Thyroid gland (tissue), 4 donors: ENCODE measurements at places on chromosomes 11 and 22. TPM values are rescaled to one million over a fixed set of nuclear protein-coding genes. Genes with fewer than 3 reads are reported as not detected.

RAG1 gene
- 3.8 TPM for total RNA-seq

- H3K4me1 ChIP-seq, result peaks cover 27% of the 10 kb centered on the region
- H3K27ac ChIP-seq, result no peak overlapping the region
- peak; percentile 71 for DNase-seq
Measured at GRCh38 chr22:38214302-38215056, 12.7 kb downstream of the MAFF start.

CYTH4 gene
- 4.4 TPM for total RNA-seq

LUZP2 gene
- total RNA-seq, result not detected

DNA sequence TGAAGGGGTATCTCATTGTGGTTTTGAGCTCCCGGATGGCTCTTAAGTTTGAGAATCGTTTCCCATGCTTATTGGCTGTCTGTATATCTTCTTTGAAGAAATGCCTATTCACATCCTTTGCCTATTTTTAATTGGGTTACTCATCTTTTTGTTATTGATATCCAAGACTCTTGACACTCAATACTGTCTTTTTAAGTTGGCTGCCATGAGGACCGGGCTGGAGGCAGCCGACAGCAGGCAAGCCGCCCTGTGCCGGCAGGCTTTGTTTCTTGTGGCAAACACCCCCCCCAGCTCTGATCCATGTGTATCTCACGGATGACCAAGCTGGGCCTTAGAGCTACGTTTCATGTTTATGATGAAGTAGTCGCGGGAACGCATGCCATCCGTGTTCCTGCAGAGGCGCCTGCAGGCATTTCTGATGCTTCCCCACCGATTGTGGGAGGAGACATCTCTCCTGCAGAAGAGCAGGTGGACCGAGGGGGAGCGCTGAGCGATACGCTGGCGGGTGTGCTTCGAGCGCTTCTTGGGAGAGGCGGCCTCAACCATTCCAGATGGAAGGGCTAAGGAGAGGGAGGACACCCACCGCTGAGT is 95.8 kb downstream of the TBC1D22A start:
- H3K36me3 ChIP-seq, result no peaks in the 10 kb centered on the region
- no peak for DNase-seq
- no peak overlapping the region for H3K27ac ChIP-seq
- H3K27me3 ChIP-seq, result no peaks in the 10 kb centered on the region
- no peak overlapping the region for H3K4me3 ChIP-seq
- peaks cover 5% of the 10 kb centered on the region for H3K4me1 ChIP-seq

SCGB2A2 gene
- total RNA-seq, result not detected

DNA sequence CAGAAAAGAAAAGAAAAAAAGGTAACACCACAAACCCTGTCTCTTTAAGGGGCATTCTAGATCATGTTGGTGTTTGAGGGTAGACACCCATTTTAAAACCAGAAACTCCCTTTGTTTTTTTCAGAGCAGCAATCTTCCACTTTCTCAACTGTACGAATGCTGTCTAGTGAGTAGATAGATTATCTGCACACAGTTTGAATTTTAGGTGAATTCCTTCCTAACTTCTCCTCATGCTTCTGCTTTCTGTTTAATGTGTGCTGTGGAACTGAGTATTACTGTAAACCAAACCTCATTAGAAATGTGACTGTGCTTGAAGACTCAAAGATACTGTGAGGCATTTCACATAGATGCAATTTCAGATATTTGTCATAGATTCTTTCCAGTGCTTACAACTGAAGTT is 102.4 kb downstream of the PRMT3 start:
- no peaks in the 10 kb centered on the region for H3K4me1 ChIP-seq
- DNase-seq, result no peak
- no peak overlapping the region for H3K4me3 ChIP-seq
- no peaks in the 10 kb centered on the region for H3K36me3 ChIP-seq
- no peak overlapping the region for H3K27ac ChIP-seq

MPZL3 gene
- total RNA-seq, result 15.3 TPM

FAM111B gene
- not detected for total RNA-seq

DNA sequence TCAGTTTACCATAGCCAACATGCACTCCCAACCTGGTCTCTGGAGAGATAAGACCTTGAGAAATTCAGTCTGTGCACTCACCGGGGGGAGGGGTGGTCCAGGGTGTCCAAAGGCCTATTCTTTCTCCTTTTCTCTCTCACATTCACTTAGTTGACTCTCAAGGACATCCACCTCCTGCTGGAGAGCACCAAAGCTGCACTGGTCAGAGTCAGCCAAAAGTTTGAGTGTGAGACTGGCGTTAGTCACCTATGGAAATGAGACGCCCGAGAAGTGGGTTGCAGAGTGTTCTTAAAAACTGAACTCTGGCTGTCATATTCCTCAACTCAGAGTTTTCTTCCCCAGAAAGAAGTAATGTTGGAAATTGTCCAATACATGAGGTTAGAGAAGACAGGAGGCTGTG is 5.0 kb upstream of the UBQLNL start:
- DNase-seq, result no peak
- no peaks in the 10 kb centered on the region for H3K36me3 ChIP-seq
- H3K4me3 ChIP-seq, result no peak overlapping the region
- H3K27me3 ChIP-seq, result no peaks in the 10 kb centered on the region

DNA sequence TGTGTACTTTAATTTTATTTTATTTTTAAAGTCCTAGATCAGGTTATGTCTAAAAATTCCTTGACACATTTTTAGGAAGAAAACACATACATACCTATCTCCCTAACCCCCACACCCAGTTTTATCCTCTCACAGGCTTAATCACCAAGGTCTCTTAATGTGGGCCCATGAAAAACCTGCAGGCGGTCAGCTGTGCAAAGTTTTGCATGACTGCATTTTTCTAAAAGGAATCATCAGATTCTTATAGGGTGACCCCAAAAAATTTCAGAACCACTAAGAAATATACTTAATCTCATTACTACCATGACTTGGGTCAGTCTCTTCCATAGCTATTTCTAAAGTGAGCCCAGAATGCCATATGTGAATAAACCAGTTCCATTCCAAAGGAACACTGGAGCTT is 19.8 kb downstream of the SAA1 start:
- no peaks in the 10 kb centered on the region for H3K27me3 ChIP-seq
- no peak overlapping the region for H3K27ac ChIP-seq
- H3K4me3 ChIP-seq, result no peak overlapping the region
- H3K36me3 ChIP-seq, result peaks cover 58% of the 10 kb centered on the region
- no peak for DNase-seq

DNA sequence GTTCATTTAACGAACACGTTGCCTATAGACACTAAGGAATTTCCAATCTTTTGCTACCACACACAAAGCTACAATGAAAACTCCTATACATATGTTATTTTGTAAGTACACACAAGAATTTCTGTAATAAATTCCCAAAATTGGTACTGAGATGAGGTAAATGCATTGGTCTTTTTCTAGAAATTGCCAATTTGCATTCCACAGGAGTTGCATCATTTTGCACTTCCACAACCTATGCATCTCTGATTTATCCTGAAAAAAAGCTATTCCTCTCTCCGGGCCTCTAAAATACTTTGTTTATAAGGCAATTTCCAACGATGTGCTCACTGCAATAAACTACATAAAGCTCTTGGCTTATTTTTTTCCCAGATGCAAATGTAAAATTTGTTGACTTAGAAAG is 24.9 kb downstream of the IMMP1L start:
- no peak for DNase-seq
- no peaks in the 10 kb centered on the region for H3K27me3 ChIP-seq
- no peaks in the 10 kb centered on the region for H3K4me1 ChIP-seq
- no peak overlapping the region for H3K27ac ChIP-seq
- no peaks in the 10 kb centered on the region for H3K36me3 ChIP-seq

DNA sequence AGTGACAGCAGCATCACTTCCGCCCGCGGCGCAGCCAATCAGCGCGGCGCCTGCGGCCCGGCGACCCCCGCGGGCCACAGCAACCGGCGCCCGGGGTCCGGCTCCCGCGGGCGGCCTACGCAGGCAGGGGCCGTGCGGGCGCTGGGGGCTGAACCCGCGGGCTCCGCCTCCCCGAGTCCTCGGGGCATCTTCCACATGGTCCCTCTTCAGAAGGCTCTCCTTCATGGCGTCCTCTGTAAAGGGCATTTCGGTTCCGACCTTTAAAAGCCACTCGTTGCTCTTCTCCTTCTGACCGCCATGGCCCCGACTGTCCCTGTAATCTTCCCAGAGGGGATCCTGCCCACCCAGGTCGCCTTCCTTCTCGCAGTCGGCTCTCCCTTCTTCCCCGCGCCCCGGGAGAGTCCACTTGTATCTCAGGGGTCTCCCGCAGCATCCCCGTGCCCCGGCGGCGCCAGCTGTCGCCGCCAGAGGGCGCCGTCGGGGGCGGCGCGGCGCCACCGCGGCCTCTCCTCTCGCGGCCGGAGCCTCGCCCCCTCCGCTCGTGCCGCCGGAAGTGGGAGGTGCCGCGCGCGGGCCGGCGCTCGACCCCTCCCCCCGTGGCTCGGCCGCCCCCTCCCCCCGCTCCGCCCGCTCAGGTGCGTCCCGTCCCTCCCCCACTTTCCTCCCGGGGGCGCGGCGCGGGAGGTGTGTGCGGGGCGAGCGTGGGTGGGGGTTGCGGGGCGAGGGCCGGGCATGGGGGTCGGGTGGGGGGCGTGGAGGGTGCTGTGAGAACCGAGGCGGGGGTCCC is at the start of gene RNF214:
Gene RNF214 (plus strand): TSS at position 580 of the 787 bp plus-strand sequence. CDS start 1,602 bp downstream, outside the sequence.
- peaks cover 21% of the 10 kb centered on the region for H3K4me1 ChIP-seq
- peak; percentile 78 for DNase-seq
- H3K4me3 ChIP-seq, result peak within 1 kb of the TSS; percentile 96
- H3K27ac ChIP-seq, result peak within 1 kb of the TSS; percentile 76
- H3K27me3 ChIP-seq, result no peaks in the 10 kb centered on the region
